ENCODE measurements at places on chromosomes 3 and 15.
A peak's percentile ranks its signal among the peaks of the same experiment; 100 is the strongest.

- DNase-seq: no peak
These were observed 38.8 kb downstream of the SPG21 start for GRCh38 chr15:64950888-64951287.

DNA sequence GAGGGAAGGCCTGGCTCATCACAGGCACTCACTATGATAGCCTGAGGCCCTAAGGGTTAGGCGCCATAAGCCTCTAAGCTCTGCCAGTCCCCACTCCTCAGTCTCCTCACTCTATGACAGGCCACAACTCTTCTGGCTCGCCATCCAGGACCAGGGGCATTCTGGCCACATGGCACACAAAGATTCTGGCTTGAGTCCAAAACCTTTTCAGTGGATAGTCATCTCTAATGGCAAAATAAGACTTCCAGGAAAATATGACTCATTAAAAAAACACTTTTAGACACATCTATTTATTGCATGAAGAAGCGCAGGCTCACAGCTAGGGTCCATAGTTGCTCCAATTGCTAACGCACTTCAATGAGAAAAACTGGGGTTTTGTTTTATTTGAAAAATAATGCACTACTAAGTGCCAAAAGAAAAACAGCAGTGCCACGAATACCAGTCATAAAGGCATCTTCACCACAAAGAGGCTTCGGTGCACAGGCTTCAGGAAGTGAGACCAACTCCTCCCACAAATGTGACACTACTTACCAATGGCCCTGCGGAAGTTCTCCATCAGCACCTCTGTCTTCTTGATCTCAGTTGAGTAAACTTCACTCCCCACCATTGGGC, 11.1 kb downstream of the RUVBL1 start:
- no peak for DNase-seq

- DNase-seq: peak; percentile 48
These were observed 423.0 kb downstream of the ZBBX start for GRCh38 chr3:166957121-166957520.

DNA sequence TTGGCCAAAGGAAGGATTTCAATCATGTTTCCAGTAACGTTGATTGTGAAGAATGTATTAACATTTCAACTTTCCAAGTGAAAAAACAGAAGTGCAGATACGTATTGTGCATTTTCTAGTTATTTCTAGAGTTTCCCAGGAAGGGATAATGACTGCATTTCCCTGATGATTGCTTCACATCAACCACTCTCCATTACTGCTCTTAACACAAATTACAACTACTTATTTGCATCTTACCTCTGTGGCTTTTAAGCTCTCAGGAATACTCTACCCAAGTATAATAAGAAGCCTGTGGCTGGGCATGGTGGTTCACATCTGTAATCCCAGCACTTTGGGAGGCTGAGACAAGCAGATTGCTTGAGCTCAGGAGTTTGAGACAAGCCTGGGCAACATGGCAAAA, 582.5 kb downstream of the ZNF385D start:
- no peak for DNase-seq

DNA sequence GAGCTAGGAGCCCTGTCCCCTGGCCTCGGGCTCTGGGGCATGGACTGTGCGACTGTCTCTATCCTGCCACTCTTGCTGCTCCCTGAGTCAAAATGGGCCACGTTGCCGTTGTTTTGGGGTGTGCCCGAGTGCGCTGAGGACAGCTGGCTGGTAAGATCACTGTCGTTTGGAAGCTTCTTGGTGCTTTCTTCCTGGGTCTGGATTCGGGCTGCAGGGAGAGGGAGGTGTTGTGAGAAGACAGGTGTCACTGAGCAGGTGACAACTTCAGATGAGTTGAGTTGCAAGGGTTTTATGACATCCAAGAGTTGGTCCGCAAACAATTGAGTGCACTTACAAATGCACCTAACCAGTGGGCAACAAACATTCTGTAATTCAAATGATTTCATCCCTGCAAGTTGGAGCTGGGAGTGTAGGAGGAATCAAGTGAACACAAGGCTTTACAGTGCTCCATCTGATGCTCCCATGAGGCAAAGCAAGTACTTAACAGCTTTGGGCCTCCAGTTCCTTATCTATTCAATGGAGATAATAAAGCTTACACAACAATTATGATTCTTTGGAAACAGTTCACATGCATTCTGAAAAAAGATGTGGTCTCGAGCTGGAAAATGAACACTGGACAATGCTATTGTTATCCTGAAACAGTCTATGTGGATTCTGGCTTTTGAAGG, 11.0 kb upstream of the STARD5 start:
- no peak for DNase-seq

DNA sequence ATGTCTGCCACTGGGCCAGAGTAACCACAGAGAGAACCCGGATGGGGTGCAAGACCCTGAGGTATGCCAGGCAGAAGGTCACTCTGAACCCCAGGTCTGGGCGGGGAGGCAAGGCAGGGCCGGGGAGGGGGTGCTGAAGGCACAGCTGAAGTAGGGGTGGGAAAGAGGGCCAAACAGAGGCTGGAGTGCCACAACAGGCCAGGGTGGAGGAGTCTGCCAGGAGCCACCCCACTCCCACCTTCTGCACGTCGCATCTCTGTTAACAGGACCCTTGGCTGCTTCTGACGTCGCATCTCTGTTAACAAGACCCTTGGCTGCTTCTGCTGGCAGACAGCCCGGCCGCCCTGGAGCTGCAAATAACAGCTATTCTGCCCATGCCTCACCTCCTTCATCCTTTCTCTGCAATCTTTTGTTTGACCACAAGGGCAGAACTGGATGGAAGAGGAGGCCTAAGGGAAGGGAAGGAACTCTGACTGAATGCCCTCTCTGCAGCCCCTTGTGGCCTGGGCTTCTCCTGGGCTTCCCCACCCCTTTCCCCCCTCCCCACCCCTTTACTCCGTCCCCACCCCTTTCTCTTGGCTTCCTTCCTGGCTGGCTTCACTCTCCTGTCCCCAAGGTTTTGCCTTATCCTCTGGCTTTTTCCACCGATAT, 20.6 kb upstream of the FBLN2 start:
- DNase-seq: peak; percentile 72

DNA sequence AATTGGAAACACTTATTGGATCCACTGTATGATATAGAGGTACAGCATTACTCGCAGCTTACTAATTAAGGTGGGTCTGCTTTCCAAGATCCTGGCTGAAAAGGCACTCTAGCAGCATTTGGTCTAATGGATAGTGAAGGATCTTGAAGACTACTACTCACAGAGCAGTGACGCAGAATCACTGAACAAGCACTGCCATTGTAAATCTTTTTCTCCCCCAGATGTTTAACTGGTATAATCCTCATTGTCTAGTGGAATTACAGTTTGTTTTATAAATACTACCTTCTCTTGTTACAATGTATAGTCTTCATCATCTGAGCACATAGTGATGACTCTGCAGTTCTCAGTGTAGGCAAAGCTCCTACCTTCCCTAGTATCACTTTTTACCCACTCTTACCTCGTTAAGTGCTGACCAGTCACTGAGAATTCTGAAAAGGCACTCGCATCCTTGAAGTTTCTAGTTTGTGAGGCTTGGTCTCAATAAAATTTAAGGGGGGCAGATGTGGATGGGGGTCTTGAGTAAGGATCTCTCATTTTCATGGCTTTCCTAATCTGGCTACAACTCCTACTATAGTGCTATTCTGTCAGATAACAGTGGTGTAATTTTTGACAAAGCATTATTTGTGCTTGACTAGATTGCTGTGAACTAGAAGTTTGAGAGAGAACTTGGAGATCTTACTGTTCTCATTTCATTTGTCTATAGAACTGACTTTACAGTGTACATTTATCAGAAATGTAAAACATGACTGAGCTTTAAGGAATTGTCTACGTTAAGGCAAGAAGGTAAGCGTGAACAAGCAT, 23.2 kb downstream of the MAPK6 start:
- peak; percentile 18 for DNase-seq

DNA sequence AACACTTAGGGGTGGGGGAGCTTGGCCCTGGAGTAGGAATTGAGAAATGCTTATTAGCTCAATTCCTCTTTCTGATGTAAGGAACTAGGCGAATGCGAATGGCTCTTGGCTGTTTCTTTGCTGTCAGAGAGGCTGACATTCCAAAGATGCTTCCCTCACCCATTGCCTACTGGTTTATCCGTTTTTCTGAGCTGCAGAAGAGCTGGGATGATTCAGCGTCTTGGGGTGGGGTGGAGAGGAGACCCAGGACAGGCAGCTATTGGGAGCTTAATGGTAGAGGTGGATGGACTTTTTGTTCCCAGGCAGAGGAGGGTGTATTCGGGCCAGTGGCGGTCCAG, 9.8 kb downstream of the PLEKHO2 start:
- no peak for DNase-seq

DNA sequence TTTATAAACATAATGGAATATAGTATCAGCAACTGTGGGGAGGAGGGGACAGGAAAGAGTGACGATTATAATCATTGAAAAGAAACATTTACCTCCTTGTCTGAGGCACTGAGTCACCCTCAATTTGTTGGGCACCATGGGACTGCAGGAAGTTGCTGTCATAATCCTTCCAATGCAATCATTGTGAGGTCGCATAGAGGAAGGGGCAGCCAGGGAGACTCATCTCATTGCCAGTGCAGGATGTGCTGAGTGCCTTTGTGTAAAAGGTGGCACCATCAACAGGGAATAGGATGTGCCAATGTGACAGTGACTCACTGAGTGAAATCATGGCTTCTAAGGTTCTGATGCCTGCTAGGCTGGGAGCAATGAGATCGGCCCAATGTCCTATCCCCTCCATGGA, 300.4 kb upstream of the ADAMTS9 start:
- no peak for DNase-seq

GRCh38 chr3:175349168-175349567, 490.0 kb downstream of the NAALADL2 start:
- no peak for DNase-seq

- DNase-seq: no peak
These were observed 115.9 kb upstream of the LPP start for GRCh38 chr3:188037965-188038581.

GRCh38 chr3:104510131-104510849, 856.4 kb upstream of the ALCAM start:
- peak; percentile 26 for DNase-seq

- no peak for DNase-seq
These were observed 55.1 kb downstream of the NGLY1 start for GRCh38 chr3:25728101-25728500.
